ENCODE measurements at places on chromosomes 5 and 9.
A peak's percentile ranks its signal among the peaks of the same experiment; 100 is the strongest.

GRCh38 chr5:118249386-118249785 lies 739.0 kb downstream of the DTWD2 start:
- DNase-seq: no peak

GRCh38 chr5:171444582-171444981 lies 25.1 kb downstream of the FGF18 start:
- DNase-seq: no peak

- DNase-seq: no peak
Measured at GRCh38 chr5:59168067-59168466, 585.2 kb downstream of the RAB3C start.

DNA sequence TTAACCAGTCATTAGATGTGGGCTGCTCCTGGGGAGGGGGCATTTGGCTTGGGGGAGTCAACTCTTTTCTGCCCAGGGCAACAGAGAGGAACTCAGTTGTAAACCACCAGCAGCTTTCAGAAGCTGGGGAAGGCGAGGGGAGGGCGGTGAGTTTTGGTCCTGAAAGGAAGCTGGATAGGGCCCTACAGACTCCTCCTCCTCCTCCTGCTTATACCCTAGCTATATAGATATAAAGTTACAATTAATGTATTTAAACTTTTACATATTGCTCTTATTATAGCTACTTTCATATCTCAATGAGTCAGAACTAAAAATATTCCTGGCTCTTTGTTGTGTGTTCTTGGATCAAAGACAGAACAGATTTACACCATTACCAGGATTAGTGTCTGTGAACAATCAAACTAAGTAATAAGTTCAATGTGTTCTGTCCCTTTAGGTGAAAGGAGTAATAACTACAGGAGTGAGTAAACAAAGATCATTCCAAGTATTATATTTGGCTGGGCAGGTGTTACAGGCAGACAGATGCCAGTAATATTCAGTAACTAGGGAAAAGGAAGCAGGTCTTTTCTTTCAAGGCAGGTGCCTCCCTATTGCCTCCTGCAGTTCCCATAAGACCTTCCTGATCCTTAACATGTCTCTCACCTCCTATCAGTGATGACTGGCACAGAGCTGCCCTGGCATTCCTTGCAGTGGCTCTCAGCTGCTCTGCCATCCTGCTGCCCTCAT lies 20.5 kb upstream of the VPS13A start:
- DNase-seq: no peak

DNA sequence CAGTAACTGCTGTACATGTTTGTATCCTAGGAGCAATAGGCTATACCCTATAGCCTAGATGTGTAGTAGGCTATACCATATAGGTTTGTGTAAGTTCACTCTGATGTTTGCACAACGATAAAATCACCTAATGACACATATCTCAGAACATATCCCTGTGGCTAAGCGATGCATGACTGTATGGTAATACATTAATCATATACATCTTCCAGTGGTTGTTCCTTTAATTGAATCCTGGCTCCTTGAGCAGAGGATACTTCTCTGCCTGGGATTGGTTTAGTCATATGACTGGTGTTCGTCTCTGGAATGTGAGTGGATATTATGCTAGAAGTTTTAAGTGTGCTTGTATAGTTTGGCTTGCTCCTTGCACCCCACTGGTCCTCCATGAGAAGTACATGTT lies 425.8 kb downstream of the MAN2A1 start:
- DNase-seq: no peak

- peak; percentile 50 for DNase-seq
Measured at GRCh38 chr5:138752951-138753793, at the start of gene CTNNA1. TSS of gene CTNNA1 (plus strand) at chr5:138753425. CDS start at chr5:138781925, 28,500 bp downstream.

DNA sequence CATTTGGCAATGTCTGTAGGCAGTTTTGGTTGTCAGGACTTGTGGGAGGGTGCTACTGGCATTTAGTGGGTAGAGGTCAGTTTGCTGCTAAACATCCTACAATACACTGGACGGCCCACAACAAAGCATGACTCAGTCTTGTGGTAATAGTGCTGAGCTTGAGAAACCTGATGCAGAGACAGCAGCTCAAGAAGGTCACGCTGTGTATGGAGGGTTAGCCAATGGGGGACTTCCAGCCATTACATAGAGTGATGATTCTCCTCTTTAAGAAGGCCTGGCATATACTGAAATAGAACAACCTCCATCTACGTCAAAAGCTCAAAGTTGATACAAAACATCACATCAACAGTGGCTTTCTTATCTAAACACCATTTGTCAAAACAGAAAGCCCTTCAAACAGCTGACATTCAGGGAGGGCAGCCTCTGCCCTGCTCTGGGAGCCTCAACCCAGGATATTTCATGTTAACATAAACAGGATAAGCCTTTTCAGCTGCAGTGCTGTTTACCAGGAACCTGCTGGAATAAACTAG lies 143.0 kb downstream of the GPBP1 start:
- no peak for DNase-seq

- no peak for DNase-seq
Measured at GRCh38 chr5:143527808-143528207, 124.3 kb upstream of the NR3C1 start.

DNA sequence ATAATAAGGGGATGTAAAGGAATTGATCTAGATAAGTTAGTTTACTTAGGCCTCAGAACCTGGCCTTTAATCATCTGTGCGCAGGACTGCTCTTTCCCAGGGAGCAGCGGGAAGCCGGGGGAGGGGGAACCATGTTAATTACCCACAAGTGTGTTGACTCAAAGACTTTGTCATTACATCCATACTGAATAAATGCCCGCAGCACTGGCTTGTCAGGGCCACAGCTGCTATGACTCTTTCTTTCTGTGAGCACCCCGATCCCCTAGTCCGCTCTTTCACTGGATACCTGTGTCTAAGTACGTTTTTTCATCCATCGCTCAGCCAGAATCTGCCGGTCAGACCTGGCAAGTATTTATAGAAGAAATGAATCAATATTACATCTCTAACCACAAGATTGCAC lies 249.3 kb upstream of the DMRT1 start:
- DNase-seq: no peak

- DNase-seq: no peak
Measured at GRCh38 chr5:378301-378891, 56.9 kb downstream of the AHRR start.

DNA sequence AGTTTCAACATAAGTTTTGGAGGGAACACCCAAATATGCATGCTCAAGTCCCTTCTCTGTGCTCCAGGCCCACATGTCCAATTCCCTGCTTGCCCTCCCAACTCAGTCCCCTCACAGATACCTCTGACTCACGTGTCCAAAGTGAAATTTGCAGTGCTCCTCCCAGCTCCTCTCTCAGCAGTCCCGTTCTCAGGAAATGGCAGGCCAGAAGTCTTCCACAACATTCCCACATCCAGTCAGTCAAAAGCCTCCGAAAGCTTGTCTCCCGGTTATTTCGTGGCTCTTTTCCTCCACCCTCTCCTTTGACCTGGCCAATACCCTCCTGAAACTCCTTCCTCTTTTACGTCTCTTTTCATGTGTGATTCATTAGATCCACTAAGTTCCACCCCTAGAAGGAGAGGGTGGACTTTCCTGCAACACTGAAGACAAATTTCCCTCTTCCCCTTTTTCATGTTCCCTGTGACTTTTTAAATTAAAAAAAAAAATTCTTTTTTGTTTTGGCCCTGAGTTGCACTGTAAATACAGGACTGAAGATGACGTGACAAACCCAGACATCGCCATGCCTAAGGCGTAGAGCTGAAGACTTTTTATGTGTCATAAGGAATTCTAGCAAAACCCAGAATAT lies 12.8 kb upstream of the MGAT1 start:
- no peak for DNase-seq

- no peak for DNase-seq
Measured at GRCh38 chr9:15369238-15369637, 53.4 kb upstream of the SNAPC3 start.

DNA sequence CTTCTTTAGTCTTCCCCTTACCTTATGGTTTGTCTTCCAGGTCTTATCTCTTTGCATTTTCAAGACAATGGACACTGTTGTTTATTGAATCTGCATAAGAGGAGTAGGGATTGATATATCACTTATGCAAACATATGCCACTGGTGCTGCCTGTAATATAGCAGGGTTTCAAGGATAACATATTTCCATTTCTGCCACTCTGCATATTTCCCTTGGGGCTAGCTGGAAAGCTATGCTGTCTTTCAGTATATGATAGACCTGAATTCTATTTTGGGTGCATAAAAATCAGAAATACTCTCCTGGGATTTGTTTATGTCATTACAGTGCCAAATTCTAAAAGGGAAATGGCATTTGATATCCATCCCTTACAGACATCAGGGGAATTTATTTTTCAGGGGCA lies 400.2 kb downstream of the TLR4 start:
- no peak for DNase-seq
